ENCODE measurements at places on chromosomes 4 and X.

- DNase-seq: no peak
These were observed 17.5 kb upstream of the CD99 start for GRCh38 chrX:2673611-2674010.

- no peak for DNase-seq
These were observed 93.4 kb downstream of the TENT5D start for GRCh38 chrX:80513625-80514024.

- no peak for DNase-seq
These were observed 201.0 kb downstream of the SPRY1 start for GRCh38 chr4:123597586-123597985.

DNA sequence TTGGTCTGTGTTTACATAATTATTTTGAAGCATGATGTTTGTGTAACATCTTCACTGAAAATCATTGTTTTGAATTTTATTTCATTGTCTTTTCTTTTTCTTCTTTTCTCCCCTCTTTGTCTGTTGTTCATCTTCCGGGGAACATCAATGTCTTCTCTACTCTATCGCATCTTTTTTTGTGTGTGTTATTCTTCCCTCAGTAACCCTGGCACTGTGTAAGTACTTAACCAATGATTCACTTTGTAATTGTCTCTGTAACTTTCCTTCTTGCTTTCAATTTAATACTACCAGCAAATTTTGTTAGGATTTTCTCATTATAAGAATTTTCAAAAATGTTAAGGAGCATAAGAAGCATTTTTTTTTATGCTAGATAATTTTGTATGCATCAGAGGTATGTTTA, 130.8 kb downstream of the PDLIM5 start:
- DNase-seq: no peak

DNA sequence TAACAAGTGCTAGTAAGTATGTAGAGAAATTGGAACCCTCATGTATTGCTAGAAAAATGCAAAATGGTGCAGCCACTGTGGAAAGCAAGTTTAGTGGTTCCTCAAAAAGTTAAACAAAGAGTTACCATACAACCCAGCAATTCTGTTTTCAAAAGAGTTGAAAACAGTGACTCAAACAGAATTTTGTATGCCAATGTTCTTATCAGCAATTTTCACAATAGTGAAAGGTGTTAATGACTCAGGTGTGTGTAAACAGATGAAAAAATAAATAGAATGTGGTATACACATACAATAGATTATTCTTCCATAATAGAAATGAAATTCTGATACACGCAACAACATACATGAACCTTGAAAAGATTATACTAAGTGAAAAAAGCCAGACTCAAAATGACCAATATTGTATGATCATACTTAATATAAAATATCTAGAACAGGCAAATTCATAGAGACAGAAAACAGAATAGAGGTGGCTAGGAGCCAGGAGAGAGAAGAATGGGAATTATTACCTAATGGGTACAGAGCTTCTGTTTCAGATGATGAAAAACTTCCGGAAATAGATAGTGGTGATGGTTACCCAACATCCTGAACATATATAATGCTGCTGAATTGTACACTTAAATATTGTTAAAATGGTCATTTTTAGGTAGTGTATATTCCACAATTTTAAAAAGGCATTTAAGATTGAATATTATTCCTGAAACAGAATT, 51.6 kb downstream of the WDFY3 start:
- no peak for DNase-seq

- no peak for DNase-seq
These were observed 18.6 kb upstream of the SUPT20HL1 start for GRCh38 chrX:24341795-24342194.

DNA sequence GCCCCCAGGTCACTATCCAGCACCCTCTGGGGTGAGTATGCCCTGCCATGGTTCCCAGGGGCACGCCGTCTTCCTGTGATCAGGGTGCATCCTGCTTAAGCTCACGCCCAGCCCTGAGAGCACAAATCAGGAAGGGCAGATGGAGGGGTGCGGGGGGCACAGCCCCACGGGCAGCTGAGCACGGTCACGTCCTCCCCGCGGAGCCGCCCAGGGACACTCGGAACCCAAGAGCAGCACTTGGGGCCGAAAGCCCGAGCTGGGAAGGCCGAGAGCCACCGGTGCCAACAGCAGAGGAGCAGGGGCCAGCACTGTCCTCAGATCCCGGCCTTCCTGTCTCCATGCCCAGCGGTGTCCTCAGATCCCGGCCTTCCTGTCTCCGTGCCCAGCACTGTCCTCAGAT, 21.5 kb downstream of the NELFA start:
- DNase-seq: no peak

GRCh38 chrX:120840827-120841226, 34.8 kb downstream of the CT47B1 start:
- DNase-seq: no peak

GRCh38 chr4:10579648-10580047, 104.9 kb downstream of the CLNK start:
- no peak for DNase-seq

GRCh38 chr4:2939383-2940243, 23.6 kb downstream of the NOP14 start:
- no peak for DNase-seq

DNA sequence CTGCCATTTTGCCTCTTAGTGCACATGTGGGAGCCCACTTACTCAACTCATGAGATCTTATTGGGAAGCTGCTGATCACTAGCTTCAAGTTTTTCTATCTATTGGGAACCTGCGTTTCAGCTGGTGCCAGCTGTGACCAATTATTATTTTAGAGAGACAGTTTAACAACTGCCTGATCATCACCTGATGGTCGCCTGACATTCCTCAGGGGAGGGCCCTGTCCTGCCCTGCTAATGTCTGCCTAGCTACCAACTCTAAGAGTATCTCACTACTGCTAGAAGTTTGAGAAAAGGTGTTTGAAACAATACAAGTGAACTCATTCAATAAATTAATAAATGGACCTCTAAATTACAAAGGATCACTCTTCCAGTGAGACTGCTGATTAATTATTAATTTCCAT, 95.5 kb downstream of the PCDH7 start:
- no peak for DNase-seq

DNA sequence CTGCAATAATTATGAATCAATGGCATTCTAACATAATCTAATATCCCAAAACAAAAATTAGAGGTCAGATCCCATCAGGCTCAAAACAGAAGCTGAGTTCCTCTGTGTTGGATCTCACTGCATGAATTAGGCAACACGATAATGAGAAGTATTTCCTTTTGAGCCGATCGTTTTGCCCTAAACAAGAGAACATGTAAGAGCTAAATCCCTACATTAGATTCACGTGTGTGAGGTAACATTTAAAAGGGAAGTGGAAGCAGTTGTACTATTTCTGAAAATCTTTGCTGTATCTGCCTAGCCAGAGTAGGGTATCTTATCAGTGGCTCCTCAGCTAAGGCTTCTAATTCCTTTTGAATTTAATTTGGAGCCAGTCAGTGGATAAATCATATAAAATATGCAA, 115.6 kb downstream of the C4orf51 start:
- no peak for DNase-seq

GRCh38 chr4:89284020-89284424, 23.6 kb downstream of the GPRIN3 start:
- no peak for DNase-seq

DNA sequence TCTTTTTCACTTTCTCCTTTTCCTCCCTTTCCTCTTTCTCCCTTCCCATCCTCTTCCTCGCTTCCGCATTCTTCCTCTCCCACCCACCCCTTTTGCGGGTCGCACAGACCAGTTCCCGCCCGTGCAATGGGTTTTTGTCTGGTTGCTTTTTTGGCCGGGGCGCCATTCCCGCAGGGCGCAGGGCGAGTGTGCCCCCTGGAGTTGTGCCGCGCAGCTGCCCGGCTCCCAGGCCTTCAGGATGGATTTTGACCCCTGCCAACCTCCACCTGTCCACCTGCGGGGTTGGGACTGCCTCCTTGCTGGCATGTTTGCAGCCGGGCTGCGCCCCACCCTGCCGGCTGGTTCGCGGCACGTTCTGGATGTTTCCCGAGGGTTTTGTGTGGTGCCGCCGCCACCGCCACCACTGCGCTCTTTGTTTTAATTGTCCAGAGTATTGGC, 578 bp upstream of the SEL1L3 start:
- no peak for DNase-seq

DNA sequence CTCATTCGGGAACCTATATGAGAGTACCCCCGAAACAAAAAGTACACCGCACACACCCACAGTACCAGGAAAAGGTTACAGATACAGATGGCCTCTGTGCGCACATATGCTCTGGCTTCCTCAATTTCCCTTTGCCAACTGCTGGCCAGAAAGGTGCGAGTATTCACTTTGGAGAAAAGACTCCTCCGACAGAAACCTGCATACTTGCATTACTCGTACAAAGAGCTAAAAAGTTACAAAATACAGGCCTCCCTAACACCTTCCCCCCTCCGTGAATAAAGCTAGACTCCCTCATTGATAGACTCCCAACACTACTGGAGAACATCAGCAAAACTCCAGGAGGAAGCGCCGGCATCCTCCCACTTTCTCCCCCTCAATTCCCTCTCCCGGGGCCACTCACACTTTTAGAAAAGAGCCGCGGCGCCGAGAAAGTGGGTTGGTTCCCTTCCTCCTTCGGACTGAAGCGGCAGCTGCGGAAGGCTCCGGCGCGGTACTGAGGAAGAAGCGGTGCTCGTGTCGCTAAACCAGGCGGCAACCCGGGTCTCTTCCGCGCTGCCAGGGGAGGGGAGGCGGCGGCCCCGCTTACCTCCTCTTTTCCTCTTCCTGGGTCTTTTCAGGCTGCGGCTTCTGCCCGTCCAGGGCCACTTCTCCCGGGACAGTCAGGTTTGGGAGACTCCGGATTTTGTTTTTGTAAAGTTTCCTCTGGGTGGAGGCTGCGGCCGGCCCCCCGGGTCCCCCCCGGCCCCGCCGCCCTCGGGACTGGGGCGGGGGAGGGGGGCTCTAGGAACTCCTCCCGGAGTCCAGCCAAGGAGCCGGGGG, 1.1 kb downstream of the FBXW7 start:
- DNase-seq: no peak

- no peak for DNase-seq
These were observed 9.6 kb downstream of the SLC25A5 start for GRCh38 chrX:119477812-119478232.

- no peak for DNase-seq
These were observed 56.0 kb upstream of the FBXW7 start for GRCh38 chr4:152591876-152592275.

DNA sequence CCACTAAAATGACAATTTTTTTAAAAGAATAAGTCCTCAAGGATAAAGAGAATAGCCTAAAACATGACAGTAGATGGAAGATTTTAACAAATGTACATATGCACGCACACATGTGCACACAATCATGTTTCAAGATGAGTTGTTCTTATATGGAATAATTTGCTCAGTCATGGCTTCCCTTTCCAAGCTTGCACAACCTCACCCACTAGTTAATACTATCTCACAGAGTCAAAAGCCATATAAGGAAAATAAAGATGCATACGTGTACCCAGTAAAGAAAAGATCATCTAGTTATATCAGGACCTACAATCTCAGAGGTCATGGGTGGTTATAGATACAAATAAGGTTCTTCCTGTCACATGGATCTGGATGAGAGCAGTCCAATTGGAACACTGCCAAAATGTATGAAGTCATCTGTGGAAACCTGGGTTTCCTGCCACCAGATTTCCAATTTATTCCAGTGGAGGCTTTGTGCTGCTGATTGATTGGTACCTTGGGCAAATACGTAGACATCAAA, 56.1 kb downstream of the FAM13A start:
- DNase-seq: no peak

DNA sequence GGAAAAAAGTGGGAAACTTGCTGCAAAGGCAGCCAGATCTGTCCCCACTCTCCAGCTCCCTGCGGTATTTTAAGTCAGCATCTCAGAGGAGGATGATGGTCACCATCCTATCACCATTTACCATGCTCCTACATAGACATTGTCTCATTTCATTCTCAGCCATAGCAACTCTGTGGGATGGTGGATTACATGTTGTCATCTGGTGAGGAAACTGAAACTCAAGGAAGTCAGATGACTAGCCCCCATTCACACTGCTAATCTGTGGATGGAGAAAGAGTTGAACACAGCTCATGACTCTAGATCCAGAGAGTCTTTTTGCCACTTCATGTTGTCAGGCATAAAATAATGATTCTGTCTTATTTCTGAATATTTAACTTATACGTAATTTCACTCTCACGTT, 323.5 kb downstream of the PTTG2 start:
- no peak for DNase-seq

- no peak for DNase-seq
These were observed 39.4 kb downstream of the ERVMER34-1 start for GRCh38 chr4:52711834-52712250.

GRCh38 chr4:151652841-151653547, 107.8 kb downstream of the GATB start:
- no peak for DNase-seq

GRCh38 chrX:66050140-66050569, 10.3 kb upstream of the VSIG4 start:
- DNase-seq: no peak

GRCh38 chr4:123978637-123979036, 582.0 kb downstream of the SPRY1 start:
- no peak for DNase-seq

GRCh38 chr4:168408620-168409019, 71.7 kb downstream of the DDX60L start:
- no peak for DNase-seq

DNA sequence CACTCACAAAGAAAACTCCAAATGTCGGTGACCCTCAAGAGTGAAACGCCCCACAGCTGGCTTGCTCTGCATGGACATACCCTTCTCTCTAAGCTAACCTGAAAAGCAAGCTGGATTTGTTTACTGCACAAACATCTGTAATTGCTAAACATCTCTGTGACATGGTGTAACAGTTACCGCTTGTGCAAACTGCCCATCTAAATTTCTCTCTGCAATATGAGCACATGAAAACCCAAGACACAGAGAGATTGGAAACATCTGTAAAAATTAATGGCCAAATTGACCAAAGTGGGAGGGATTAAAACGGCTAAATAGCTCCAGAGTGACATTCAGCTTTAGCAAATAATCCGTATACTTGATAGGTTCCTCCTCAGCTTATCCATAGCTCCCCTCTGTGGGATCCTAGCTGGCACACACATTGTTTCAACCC, 155.0 kb upstream of the MAP3K15 start:
- no peak for DNase-seq

GRCh38 chr4:6199422-6199921, 877 bp downstream of the JAKMIP1 start:
- no peak for DNase-seq

GRCh38 chrX:131322651-131323050, 33.5 kb upstream of the IGSF1 start:
- DNase-seq: no peak

DNA sequence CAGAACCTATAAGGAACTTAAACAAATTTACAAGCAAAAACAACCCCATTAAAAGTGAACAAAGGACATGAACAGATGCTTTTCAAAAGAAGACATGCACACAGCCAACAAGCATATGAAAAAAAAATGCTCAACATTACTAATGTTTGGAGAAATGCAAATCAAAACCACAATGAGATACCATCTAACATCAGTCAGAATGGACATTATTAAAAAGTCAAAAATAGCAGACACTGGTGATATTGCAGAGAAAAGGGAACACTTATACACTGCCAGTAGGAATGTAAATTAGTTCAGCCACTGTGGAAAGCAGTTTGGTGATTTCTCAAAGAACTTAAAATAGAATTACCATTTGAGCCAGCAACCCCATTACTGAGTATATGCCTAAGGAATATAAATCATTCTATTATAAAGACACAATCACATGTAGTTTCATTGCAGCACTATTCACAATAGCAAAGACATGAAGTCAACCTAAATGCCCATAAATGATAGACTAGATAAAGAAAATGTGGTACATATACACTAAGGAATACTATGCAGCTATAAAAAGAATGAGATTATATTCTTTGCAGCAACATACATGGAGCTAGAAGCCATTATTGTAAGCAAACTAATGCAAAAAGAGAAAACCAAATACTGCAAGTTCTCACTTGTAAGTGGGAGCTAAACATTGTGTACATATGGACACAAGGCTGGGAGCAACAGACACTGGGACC, 1509.4 kb downstream of the TECRL start:
- DNase-seq: no peak
